NCI-H1105 (cell line): ENCODE measurements at places on chromosomes 13 and 19.

DNA sequence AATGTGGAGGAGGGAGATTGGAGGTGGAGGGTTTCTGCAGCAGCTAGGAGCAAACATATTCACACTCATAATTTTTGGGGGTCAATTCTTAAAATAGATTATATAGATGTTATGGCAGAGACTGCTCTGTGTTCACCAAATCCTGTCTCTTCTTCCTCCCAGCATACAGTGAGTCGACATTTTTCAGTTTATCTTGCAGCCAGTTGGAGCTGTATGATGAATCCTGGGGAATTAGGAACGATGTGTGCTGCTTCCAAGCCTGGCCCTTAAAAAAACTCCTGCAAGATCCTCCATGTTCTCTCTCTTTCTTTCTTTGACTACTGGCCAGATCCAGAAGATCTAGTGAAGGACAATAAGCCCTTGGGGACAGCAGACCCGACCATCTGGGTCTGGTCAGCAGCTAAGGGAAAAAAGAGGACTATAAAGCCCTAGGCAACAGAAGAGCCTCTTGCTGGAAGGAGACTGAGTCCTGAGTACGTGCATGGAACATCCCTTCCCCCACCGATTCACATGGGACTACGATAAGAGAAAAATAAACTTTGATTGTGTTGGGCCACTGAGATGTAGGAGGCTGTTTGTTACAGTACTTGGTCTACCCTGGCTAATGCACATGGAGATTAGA is 55.8 kb upstream of the POMP start:
- DNase-seq, result no peak

- no peak for DNase-seq
These were observed 127.3 kb upstream of the EDNRB start for GRCh38 chr13:78045916-78046315.

DNA sequence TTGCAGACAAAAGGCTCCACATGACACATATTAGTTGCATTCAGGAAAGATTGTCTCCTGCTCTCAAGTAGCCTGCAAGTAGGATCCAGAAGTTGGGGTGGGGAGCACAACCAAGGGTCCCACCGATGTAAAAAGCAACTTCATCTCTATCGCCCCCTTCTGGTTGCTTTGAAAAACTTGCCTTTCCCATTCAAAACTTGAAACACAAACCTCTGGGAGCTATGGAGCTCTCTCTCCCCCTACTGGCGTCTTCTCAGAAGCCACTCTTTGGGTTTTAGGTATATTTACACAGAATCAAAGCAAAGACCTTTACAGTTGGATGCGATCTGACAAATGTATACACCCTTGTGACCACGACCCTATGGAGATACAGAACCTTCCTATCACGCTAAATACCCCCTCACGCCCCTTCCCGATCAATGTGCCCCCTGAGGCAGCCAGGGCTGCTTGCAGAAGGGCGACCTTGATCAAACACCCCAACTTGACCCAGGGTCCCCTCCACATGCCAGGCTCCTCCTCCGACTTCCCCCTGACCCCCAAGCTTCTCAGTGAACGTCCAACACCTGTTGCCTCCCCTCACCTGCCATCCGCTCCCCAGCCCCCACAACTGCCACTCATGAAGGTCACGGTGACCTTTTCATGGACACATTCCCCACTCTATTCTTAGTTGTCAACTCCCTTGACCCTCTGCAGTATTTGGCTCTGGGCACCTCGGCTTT is 10.1 kb downstream of the NOSIP start:
- DNase-seq, result peak; percentile 78

DNA sequence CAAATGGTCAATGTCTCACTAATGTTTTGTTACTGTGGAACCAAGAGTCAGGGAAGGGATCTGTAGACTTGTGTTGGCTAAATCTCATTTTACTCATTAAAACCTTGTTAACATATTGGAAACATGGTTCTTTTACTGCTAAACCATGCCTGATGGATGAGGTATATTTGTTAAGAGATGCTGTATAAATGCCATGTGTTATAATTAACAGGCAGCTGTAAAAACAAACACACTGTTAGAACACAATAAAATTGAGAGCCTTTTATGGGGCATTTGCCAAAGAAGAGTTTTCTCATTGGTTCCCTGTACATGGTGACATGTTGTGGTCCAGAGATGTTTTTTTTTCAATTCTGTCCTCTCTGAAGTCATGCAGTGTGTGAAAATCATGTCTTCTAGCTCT is 121.9 kb downstream of the ESD start:
- peak; percentile 47 for DNase-seq

GRCh38 chr19:13712767-13713201 is 51.5 kb upstream of the MRI1 start:
- no peak for DNase-seq
